ENCODE measurements at places on chromosomes 16 and 17.

DNA sequence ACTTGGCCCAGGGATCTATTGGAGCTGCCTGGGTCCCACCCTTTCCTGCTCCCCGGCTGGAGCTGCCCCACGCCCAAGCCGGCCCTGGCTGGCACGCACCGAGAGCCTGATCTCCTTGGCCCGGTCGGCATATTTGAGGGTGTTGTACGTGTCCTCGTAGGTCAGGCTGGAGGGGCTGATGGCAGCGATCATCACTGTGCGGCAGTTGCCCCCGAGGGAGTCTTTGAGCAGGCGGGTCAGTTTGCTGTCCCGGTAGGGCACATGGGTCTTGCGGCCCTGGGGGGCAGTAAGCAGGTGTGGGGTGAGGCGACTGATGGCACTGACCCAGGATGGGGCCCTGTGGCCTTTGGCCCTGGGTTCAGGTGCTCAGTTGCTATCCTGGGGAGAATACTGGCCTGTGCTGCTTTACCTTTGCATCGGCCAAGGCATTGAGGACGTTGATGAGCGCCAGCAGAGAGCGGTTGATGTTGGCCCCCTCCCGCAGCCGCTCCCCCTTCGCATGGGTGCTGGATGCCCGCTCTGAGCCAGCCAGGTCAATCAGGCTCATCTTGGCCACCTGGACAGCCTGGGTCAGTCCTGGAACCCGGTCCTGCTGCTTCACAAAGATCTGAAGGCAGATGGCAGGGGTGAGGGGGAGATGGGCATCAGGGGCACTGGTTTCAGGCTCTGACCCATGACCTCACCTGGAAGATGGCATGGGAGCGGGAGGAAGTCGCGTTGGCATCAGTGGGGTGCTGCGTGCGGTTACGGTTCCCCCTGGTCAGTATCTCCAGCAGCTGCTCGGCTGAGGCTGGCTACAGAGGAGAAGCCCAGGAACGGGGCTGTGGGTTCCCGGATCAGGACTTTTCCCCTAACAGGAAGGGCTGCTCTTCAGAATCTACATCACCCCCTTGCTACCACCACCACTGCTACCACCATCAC, 13.5 kb downstream of the KIF18B start:
- no peak for DNase-seq

DNA sequence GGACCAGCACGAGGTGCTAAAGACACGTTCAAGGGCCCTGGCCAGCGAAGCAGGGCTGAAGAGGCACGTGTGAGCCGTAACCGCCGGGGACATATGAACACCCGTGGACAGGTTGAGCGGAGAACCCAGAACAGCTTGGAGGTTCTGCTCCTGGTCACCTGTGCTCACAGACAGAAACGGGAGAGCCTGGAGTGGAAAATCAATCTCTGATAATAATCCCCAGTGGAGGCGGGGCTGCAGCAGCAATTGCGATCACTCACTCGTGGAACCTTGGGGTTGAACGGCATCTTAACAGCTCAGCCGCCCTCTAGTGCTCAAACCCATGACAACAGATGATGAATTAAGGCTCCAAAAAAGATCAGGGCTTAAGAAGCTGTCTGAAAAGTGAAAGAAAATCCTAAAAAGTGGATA, 25.6 kb downstream of the WIPI1 start:
- DNase-seq: no peak

- DNase-seq: peak; percentile 66
These were observed 57.9 kb upstream of the FOXF1 start for GRCh38 chr16:86452451-86452850.

GRCh38 chr17:37741341-37742115, 3.3 kb downstream of the HNF1B start:
- no peak for DNase-seq

DNA sequence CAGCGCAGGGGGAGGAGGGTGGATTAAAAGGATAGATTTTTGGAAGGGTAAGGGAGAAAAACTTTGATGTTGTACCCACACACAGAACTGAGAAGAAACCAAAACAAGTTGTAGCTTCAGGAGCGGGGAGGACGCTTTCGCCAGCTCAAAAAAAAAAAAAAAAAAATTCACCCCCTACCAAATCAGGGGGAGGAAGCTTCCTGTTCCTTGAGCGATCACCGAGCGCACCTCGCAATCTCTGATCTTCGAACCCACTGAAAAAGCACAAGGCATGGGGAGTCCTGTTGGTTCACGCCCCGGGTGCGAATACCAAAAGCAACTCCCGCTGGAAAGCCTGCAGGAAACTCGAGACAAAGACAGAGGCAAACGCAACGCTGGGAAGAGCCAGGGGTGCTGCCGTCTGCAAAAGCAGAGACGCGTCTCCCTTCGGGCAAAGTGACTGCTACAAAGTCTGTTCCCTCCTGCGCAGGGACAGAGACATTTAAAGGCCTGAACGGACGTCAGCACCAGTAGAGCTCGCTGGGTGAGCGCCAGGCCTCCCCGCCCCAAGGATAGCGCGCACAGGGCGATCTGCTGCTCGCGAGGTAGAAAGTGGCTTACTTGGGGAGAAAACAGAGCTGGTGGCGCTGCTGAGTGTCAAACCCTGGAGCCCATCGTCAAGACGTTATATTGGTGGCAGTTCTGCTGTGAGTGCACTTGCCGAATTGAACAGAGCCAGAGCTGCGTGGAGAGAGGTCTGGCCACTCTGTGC, 190.4 kb downstream of the USP22 start:
- no peak for DNase-seq

DNA sequence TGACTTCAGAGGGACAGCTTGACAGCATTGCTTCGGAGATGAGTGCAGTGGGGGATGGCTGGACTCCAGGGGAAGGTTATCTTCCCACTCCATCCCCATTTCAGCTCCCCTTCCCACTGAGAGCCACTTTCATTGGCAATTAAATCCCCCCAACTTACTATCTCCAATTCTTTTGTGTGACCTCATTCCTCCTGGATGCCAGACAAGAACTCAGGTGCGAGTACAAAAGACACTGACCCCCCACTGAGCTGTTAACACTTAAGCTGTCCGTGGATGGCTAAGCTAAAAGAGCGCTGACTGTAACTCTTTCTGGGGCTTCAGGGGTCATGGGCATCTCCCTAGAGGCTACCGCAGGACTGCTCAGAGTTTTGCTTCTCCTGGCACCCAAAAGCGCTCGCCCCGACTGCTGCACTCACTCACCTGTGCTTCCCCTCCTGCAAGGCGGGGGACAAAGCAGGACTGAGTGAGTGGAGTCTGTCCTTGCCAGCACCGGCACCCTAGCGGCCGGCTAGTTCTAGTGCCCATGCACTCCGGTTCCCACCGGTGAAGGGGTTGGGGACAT, 44.8 kb upstream of the FBXO47 start:
- DNase-seq: no peak

GRCh38 chr16:8950580-8951077, 13.1 kb downstream of the USP7 start:
- DNase-seq: peak; percentile 66

- DNase-seq: no peak
These were observed 855 bp upstream of the MEOX1 start for GRCh38 chr17:43662413-43663141.

DNA sequence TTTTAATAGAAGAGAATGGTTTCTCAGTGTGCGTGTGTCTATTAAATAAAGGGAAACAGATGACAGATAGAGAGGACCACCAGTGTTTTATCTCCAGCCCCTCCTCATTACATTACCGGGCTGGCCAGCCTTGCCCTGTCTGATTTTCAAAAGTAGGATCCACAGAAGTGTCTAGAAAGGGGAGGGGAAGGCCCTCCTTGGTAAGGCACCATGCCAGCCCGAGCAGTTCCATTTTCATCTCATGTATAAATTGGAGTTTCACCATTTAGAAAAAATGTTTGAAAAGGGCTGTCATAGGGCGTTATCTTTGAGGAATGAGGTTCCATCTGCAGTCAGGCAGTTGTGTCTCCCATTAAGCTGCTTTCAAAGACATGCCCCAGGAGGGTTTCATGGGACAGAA, 96.7 kb downstream of the SOCS1 start:
- no peak for DNase-seq

GRCh38 chr17:48814504-48814903, 2.5 kb downstream of the TTLL6 start:
- peak; percentile 17 for DNase-seq

DNA sequence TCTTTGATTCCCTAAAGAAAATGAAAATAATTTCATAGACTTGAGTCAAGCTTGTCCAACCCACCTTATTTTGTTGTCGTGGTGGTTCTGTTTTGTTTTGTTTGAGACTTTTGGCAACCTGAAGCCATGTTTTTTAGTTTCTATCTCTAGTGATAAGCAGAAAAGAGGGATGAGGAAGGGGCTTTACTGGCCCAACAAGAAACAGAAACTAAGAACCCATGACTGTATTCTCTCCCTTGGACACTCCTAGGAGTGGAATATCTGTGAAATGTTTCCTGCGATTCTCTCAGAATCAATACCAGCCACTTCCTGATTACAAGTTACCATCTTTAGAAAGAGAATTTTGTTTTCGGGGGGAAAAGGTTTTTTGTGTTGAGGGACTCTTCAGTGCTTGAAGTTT, 207.5 kb downstream of the PRKCA start:
- no peak for DNase-seq

- DNase-seq: no peak
These were observed 2.3 kb downstream of the TMC6 start for GRCh38 chr17:78125976-78126894.

GRCh38 chr17:71224824-71225575, 895.8 kb upstream of the SOX9 start:
- no peak for DNase-seq

DNA sequence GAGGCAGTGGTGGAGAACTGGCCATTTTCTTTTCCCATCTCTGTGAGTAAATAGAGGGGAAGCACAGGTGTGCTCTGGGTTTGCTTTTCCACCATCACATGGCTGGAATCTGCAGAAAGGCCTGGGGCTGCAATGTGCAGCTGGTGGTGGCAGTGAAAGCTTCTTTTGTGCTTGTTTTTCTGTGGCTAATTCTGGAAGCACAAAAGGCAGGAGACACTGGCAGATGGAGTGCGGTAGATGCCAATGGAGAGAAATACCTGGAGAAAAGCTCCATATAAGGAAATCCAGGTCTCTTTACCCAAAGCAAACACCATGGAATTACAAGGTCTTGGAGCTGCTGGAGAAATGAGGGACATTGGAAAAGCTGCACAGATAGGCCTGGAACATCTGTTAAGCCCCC, 146.9 kb downstream of the HAPSTR1 start:
- no peak for DNase-seq

GRCh38 chr17:55266958-55267688, 2.4 kb downstream of the HLF start:
- no peak for DNase-seq

DNA sequence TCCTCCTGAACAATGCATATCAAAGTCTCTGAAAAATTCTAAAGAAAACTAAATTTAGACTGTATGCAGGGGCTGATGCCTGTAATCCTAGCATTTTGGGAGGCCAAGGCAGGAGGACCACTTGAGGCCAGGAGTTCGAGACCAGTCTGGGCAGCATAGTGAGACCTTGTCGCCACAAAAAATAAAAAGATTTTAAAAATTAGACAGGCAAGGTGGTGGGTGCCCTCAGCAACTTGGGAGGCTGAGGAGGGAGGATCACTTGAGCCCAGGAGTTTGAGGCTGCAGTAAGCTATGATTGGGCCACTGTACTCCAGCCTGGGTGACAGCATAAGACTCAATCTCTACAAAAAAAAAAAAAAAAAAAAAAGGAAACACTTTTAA, 30.1 kb upstream of the MMD start:
- no peak for DNase-seq

- no peak for DNase-seq
These were observed 104.6 kb downstream of the SEC14L1 start for GRCh38 chr17:77245162-77245926.

DNA sequence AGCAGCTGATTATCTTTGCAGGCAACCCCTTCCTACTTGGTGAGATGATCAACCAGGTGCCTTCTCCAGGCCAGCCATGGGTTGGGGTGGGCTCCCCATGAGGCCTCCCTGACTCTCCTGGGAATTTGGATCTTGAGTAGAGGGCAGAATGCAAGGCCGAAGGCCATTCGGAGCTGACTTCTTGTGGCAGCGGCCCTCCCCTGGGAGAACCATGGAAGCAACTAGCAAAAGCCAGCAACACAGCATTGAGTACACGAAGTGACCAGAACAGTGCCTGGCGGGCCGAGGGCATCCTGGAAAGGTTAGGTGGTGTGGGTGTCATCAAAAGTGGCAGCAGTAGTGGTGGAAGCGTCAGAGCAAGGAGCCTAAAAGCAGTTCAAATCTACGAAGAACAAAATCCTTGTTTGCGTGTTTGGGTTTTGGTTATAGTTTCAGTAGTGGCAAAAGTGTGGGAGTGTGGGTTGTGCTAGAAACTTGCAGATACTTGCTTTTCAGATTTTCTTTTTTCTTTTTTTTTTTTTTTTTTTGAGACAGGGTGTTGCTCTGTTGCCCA, 2.0 kb upstream of the ALDH3A1 start:
- DNase-seq: no peak

GRCh38 chr16:10923650-10924214, 18.5 kb downstream of the DEXI start:
- peak; percentile 47 for DNase-seq

DNA sequence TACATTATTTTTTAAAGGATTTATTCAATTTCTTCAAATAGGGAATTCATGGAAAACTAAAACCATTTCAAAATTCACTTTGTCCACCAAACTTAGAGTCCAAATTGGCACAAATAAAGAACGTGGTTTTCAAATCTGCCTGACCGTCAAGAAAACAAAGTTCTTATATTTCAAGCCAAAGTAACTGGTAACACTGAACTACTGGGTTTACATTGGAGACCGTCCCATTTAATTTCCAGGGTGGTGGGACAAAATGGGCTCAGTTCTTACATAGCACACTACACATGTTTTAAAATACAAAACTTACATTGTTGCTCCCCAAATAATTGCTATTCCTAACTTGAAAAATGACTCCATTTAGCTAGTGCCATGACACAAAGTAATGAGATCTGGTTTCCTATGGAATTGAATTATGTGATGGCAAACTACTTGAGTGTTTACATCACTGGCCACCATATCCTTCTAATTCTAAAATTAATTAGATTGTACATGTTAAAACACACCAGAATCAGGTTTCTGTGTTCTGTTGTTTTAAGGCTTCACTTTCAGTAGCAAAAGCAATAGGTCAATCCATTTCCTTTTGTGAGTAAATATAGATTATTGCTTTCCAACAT, 6.5 kb downstream of the PSME3IP1 start:
- no peak for DNase-seq

GRCh38 chr17:35630530-35631148, 43.5 kb downstream of the AP2B1 start:
- peak; percentile 17 for DNase-seq

DNA sequence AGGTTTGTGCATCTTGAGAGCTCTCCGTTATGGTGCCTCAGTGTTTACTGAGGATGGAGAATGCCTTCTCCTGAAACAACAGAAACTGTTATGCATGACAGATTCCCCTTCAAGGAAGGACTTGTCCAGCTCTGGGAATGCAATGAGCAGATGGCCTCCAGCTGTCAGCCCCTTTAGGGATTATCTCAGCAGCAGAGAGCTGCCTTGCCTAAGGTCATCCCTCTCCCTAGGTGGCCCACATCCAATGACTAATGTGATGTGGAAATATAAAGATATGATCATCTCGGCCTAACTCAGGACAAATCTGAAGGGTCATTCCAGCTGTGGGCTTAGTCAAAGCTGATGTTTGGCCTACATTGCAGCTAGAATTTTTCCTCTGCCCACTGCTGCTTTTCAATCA, 214.3 kb upstream of the N4BP1 start:
- no peak for DNase-seq
